ENCODE measurements at places on chromosomes 7 and 10.

DNA sequence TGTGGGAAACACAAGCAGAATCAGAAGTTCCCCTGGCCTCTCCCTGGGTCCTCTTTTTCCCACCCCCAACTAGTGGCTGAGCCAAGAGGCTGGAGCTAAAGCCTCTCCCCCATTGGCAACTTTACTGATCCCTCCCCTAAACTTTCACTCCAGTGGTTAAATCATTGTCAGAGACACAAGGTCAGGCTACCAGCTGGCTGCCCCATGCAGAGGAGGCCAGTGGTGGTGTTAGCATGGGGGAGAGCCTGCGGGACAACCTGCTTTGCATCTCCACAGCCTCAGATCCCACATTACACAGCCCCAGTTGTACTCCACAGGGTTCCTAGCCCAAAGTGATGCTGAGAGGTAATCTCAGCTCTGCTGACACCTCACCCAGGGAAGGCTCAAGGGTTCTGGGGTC lies 21.0 kb downstream of the NEUROG3 start:
- no peak for DNase-seq

- DNase-seq = no peak
Observed at GRCh38 chr10:51905032-51905431, 205.6 kb upstream of the CSTF2T start.

- peak; percentile 57 for DNase-seq
Observed at GRCh38 chr10:68406815-68407548, at the start of gene RUFY2. TSS of gene RUFY2 (minus strand) at chr10:68407277. CDS start at chr10:68407189, 88 bp downstream.

GRCh38 chr7:140594131-140594691 lies 46.4 kb downstream of the DENND2A start:
- DNase-seq = no peak

GRCh38 chr10:3042589-3042988 lies 24.8 kb upstream of the PFKP start:
- DNase-seq = no peak

DNA sequence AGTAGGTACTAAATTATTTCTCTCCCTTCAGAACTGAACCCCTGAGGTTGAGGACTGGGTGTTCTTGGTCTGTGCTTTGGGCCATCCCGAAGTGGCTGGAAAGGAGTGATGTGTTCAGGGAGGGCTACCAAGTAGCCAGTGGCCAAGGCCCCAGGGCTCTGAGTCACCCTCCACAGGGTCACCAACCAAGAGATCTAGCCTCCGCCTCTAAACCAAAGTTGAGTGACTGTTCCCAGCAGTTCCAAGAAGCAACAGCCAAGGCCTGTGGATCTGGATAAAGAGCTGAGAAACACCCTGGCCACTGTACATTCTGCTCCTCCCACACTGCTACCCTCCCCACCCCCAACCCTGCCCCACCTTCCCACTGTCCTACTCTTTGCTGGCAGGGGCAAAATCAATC lies 35.5 kb upstream of the KCNMA1 start:
- DNase-seq = no peak

- no peak for DNase-seq
Observed at GRCh38 chr10:15353471-15354017, 17.5 kb downstream of the FAM171A1 start.

- DNase-seq = no peak
Observed at GRCh38 chr10:35005868-35006267, 84.3 kb downstream of the CUL2 start.

DNA sequence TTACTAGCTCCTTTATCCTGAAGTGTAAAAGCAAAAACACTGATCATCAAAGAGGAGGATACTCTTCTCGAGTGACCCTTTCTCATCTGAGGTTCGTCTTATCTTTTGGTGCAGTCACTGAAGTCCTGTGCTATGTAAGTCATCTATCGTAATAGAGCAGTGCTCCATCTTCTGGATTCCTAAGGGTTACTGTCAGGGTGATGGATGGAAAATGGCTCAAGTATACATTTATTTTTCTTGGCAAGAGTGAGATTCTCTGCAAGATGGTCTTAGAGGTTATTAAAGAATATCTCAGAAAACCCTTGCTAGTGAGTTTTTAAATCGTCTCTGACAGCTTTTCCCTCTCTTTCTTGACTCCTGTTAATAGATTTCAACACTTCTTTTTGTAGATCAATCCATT lies 12.4 kb downstream of the PRKG1 start:
- no peak for DNase-seq

DNA sequence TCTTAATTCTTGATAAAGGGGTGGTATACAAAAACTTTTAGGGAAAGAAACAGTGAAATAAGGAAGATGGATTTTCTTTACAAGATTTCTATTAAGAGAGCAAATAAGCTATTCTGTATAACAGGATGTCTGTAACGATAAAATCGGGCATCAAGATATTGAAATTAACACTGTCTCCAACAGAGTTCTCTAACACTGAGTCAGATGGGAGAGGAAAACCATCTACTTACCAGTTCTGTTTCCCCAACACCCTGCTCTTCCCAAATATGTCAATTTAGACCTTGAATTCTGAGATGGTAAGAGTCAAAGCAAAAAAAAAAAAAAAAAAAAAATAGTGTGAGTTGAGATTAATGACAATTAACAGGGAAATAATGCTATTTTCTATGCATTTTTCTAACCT lies 23.0 kb downstream of the SMURF1 start:
- no peak for DNase-seq

GRCh38 chr7:44145969-44146911 lies 5.1 kb upstream of the MYL7 start:
- DNase-seq = peak; percentile 26

- no peak for DNase-seq
Observed at GRCh38 chr7:14839307-14839706, 63.2 kb downstream of the DGKB start.

- no peak for DNase-seq
Observed at GRCh38 chr7:93301736-93302135, 69.6 kb downstream of the VPS50 start.

- DNase-seq = no peak
Observed at GRCh38 chr7:36367561-36368077, 22.0 kb upstream of the ANLN start.

GRCh38 chr7:131466735-131467365 lies 89.6 kb downstream of the PODXL start:
- DNase-seq = no peak

DNA sequence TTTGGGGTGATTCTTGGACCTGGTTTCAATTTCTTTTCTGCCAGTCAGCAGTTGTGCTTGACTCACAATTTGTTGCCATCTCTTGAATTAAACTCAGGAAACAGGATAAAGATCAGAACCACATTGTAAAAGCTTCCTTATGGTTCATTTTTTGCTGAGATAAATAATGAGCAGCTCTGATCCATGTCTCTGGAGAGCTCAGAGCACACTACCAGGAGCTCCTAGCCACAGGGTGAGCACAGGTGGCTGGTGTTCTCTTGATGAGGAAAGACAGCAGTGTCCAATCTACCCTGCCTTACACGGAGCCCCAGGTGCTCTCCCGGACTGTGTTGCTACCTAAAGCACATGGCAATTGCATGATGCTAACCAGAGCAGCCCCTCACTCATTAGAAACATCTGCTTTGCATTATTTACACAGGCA lies 17.2 kb upstream of the FAM170B start:
- peak; percentile 70 for DNase-seq

- no peak for DNase-seq
Observed at GRCh38 chr7:86006909-86007308, 636.8 kb upstream of the GRM3 start.

DNA sequence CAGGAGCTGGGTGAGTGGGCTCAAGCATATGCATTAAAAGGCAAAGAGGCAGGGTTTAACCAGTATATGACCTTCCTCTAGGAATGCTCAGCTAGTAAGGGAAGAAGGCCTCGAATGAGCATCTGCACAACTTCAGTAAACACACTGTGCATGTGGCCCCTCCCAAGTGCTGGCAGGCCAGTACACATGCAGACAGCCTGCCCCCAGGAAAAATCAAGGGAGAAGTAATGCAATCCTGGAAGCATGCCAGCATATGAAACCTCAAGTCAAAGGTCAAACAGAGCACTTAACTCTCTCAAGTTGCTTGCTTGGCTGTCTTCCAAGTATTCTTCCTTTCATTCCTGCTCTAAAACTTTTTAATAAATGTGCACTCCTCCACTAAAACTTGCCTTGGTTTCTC lies 208.4 kb downstream of the ACTR3B start:
- DNase-seq = no peak

GRCh38 chr7:123944395-123944794 lies 19.4 kb downstream of the SPAM1 start:
- no peak for DNase-seq

- peak; percentile 20 for DNase-seq
Observed at GRCh38 chr7:22445140-22445743, 54.7 kb downstream of the STEAP1B start.

- no peak for DNase-seq
Observed at GRCh38 chr7:22452142-22452959, 47.6 kb downstream of the STEAP1B start.

DNA sequence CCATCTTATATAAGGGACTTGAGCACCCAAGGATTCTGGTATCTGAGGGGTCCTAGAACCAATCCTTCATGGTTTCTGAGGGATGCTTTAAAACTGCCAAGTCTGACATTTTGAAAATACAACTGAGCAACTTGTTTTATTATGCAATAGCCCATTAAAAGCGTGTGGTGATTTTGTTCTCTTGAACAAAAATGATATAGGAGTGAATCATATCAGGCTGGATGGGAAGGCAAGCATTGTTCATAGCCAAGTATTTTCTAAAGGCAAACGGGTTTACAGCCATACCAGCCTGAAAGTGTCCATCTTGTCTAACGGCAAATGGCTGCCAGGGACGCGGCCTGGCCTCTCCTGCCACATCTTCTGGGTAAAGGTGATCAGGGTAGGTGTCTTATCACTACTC lies 23.4 kb downstream of the RPP38 start:
- DNase-seq = no peak

- DNase-seq = no peak
Observed at GRCh38 chr7:29610086-29610485, 46.5 kb downstream of the PRR15 start.

DNA sequence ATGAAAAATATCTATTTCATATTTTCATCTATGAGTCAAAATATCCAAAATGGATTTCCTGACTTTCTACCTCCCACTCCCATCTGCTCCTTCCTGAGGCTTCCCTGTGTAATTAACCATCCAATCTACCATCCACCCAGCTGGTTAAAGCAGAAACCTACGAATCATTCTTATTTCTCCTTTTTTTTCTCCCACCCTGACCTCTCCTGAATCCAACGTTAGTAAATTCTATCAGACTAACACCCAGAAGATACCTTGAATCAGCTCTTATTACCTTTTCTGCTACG lies 3.7 kb upstream of the LIPF start:
- no peak for DNase-seq

DNA sequence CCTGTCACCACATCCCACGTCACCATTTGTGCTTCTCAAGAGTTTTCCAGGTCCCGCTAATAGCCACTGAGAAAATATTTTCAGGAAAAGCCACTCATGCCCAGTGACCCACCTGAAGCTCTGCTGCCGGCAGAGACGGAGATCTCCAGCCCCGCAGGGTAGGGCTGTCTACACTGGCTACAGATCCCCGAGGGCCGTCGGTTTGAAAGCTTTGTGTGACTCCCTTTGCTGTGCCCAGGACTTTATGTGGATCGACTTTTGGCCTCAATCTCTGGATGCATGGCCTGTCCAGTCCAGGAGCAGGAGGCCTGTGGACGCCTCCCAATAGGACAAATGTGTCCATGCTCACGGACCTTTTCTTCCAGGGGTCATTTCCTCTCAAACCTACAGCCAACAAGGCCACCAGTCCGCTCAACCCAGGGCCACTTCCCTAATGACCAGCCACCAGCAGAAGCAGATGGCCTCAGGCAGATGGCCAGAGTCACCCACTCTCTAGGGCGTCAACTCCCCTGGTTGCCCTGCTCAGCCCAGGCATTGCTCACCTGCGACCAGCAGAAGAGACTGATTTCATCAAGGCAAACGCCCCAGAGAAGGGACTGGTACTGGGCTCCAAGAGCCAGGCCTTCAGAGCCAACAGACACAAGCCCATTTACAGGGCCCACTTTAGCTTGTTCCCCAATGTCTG lies 76.4 kb downstream of the OAT start:
- DNase-seq = no peak

DNA sequence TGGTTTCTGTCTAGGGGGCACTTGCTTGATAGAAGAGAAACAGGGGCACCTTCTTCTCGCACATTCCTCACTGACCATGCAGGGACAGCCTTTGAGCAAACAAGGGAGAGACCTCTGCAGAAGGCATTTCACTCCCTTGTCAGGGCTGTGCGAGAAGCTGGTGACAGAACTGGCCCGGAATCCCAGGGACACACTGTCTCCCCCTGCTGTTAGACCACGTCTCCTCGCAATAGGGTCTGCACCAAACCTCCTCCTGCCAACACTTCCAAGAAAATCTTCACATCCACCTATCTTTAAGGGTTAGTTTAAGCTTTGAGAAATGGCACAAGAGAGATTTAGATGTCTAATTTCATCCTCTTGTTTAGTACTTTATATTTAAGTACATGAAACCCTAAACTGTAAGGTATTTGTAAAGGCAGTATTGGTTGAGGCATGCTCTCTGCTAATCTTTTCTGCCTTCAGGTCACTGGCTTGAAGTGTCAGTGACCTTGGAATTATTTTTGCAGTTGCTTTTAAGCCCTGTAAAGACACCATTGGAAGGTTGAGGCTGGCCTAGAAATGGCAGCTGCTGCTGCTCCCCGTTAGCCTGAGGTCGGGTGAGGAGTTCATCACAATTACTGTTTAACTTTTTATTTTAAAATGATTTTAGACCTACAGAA lies 37.0 kb downstream of the RBM20 start:
- DNase-seq = no peak

- DNase-seq = no peak
Observed at GRCh38 chr10:89915968-89916367, 214.6 kb downstream of the KIF20B start.

GRCh38 chr10:23345861-23346260 lies 1.3 kb upstream of the C10orf67 start:
- DNase-seq = peak; percentile 9

DNA sequence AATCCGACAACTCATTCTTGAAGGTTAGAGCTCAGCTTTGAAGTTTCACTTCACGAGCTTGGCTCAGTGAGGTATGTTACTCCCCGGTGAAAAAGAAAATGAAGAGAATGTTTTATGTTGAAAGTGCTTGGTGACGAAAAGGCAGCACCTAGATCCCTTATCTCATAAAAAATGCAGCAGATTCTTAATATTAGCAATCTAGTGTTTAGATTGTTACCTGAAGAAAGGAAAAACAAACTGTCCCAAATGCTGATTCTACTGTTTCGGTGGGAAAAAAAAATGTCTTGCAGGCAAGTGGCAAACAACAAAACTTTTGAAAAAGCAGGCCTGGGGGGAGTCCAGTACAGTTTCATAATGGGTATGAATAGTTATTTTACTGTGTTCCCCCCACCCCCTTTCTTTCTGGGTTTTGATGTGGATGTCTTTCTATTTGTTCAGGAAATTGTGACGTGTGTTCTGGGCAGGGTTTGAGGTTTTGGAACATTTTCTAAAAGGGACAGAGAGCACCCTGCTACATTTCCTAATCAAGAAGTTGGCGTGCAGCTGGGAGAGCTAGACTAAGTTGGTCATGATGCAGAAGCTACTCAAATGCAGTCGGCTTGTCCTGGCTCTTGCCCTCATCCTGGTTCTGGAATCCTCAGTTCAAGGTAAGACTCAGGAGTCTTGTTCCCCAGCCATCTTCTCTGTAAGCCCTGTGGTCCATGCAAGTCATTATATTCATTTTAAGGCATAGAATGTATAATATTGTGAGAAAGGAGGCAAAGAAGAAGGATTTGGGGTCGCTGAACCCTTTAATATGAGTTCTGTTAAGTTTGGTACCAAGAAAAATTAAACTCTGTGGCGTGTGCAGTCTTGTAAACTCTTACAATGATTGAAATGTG lies at the start of gene SRGN:
Gene SRGN (plus strand): TSS at position 514 of the 881 bp plus-strand sequence. CDS start 55 bp downstream, at position 569.
- no peak for DNase-seq

All from NCI-H526 treated with DMSO at 0.1 percent for 48 hours (cell line).